ENCODE measurements at places on chromosomes 11 and 22.

GRCh38 chr11:86793307-86793706 is 7.0 kb upstream of the PRSS23 start:
- DNase-seq = no peak

- DNase-seq = peak; percentile 13
Observed at GRCh38 chr11:88280673-88281316, 56.7 kb downstream of the CTSC start.

DNA sequence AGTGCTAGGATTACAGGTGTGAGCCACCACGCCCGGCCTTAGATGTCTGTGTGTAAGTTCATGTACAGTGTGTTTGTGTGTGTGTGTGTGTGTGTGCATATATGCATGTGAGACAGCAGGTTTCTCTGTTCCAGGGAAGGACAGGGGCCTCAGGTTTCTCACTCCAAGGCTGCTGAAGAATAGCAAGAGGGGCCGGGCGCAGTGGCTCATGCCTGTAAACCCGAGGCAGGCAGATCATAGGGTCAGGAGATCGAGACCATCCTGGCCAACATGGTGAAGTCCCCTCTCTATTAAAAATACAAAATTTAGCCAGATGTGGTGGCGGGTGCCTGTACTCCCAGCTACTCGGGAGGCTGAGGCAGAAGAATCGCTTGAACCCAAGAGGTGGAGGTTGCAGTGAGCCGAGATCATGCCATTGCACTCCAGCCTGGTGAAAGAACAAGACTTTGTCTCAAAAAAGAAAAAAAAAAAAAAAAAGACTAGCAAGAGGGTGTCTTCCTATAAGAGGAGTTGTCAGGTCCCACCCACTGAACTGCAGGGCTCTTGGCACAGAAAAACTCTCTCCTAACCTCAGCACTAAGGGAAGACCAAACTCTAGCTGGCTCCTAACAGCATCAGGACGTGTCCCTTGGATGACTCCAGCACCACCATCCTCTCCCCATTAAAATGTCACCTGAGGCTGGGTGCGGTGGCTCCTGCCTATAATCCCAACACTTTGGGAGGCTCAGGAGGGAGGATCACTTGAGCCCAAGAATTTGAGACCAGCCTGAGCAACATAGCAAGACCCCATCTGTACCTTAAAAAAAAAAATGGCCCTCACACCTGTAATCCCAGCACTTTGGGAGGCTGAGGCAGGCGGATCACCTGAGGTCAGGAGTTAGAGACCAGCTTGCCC is 40.0 kb downstream of the TST start:
- DNase-seq = no peak

DNA sequence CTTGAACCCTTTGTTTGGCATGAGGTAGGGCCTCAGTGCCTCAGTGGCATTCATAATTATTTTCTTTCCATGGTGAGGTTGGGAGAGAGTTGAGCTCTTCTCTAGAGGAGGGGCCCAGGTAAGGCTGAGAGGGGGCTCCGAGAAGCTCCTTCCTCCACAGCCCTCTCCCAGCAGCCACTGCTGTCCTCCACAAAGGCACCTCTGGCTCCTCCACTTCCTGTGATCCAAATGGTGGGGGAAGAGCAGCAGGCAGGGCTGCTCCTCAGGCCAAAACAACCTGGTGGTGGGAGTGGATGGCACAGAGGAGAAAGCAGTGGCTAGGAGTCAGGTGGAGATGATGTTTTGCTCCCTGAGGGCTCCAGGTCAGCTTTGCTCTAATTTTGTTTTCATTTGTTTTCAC is 13.3 kb downstream of the ROBO4 start:
- DNase-seq = no peak

DNA sequence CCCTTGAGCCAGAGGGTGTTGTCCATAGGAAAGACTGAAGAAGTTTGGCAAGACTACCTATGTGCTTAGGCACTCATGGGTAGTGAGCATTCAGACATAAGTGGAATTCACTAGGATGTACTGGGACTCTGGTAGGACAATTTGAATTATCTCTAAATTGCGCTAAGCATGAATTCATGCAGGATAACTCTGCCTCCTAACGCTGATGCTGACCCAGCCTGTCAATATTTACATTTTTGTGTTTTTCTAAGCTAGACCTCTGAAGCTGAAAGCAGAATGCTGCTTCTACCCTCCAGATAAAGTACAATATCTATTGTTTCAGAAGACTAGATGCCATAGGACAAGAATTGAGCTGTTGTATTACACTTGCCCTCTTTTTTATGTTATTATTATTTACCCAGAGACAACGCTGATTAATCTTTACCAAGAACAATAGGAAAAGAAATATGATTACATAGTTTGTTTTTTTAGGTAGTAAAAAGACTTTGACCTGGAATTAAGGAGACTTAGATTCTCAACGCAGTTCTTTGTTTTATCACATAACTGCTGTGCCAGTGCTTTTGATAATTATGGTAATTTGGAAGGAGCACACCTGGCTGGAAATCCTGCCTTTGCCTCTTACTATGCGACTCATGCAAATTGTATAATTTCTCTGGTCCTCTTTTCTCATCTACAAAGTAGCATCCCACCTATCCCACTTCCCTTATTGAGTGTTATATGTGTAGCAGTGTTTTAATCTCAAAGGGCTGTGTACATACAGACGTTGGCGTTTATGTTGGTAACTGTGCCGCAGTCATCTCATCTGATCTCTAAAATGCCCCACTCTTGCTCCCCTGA is 21.2 kb upstream of the GRAMD1B start:
- DNase-seq = no peak

DNA sequence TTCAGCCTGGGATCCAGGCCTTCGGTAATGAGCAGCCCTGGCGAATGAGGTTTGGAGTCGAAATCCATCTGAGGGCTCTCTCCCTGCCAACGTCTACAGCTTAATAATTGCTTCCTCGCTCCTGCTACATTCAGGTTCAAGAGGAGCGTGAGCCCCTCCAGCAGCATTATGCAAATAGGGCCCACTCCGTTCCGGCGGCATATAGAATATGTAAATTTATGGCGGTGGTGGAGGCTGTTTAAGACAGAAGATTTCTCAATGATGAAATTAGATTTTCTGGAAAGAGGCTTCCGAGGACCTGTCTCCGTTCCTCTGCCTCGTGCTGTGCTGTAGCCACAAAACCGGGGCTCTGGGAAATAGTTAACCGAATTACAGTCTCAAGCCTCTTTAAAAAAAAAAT is 402.8 kb downstream of the MIAT start:
- no peak for DNase-seq

GRCh38 chr11:70539360-70540095 is 141.2 kb downstream of the CTTN start:
- DNase-seq = no peak
